ENCODE measurements at places on chromosomes 11 and 22. TPM values are rescaled to one million over a fixed set of nuclear protein-coding genes. Genes with fewer than 3 reads are reported as not detected.

DNA sequence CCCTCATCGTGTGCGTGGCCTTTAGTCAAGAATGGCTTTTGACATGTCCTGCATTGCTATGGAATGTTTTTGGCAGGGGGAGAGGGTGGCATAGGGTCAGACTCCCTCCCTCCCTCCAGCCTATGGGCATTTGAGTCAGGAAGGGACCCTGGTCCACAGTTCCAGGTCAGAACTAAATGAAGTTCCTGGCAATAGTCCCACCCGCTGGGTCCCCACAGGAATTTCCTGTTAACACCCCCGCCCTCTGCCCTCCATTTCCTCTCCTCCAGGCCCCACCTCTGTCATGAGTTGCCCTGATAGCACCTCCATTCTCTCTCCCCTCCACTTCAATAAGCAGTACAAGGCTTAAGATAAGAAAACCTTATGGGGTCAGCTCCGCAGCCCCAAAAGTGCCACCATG lies 40.8 kb upstream of the LMO2 start:
- DNase-seq = no peak

DNA sequence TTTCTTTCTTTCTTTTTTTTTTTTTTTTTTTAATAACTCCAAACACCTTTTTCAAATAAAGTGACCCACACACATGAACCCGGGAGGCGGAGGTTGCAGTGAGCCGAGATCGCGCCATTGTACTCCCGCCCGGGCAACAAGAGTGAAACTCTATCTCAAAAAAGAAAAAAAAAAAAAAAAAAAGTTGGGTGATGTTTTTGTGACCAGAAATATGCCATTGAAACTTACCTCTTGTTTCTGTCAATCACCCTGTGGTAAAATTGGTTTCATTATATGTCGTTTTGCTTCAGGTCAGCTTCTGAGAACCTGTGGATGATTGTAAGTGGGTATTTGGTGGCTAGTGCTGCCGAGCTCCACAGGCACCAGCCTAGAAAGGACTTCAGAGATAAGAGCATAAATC lies 238.8 kb downstream of the TBC1D22A start:
- DNase-seq = no peak

DNA sequence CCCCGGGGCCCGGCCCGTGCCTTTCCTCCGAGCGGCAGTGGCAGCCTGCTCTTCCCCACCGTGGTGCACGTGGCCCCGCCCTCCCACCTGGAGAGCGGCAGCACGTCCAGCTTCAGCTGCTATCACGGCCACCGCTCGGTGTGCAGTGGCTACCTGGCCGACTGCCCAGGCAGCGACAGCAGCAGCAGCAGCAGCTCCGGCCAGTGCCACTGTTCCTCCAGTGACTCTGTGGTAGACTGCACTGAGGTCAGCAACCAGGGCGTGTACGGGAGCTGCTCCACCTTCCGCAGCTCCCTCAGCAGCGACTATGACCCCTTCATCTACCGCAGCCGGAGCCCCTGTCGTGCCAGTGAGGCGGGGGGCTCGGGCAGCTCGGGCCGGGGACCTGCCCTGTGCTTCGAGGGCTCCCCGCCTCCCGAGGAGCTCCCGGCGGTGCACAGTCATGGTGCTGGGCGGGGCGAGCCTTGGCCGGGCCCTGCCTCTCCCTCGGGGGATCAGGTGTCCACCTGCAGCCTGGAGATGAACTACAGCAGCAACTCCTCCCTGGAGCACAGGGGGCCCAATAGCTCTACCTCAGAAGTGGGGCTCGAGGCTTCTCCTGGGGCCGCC lies 11.9 kb downstream of the C22orf31 start:
- DNase-seq = no peak

GRCh38 chr22:30187529-30188407 lies 58.8 kb downstream of the LIF start:
- no peak for DNase-seq

DNA sequence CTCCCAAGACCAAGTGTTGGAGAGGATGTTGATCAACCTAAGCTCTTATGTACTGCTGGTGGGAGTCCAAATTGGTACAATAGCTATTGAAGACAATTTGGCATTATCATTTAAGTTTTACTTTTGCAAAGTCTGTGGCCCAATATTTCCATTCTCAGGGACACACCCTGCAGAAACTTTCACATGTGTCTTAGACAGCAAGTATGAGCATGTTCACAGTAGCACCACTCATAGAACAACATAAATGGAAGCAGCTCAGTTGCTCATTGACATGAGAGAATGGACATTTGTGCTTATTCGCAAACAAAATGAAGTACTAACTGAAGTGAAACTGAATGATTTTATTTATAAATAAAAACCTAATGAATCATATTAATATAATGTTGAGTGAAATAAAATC lies 135.5 kb downstream of the NOX4 start:
- DNase-seq = no peak

DNA sequence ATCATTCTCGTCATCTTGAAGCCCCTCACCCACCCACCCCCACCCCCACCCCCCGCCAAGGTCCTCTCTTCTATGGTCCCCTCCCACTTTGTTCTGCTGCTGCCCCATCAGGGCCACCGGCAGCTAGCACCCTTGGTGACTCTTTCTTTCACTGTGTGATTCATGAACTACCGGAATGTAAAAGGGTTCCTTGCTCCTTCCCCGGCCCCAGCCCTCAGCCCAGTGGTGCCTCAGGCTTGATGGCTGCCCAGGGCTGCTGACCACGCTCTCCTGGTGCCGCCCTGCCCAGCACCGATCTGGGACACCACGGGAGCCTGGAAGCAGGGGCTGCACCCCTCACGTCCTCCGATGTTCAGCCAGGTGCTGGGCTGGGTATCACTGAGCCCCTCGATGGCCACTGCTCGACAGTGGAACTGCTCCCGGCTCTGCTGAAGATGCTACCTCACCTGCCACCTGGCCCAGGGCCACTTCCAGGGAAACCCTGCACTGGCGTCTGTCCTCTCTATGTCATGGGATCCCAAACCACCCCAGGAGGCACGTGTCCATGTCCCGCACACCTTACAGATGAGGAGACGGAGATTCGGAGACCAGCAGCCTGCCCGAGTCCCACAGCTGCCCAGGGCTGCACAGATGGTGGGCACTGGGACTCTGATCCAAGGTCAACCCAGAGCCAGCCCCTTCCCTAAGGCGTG lies 39.7 kb downstream of the IGLL5 start:
- DNase-seq = no peak

- no peak for DNase-seq
Observed at GRCh38 chr22:43627485-43628213, 184.5 kb downstream of the EFCAB6 start.

DNA sequence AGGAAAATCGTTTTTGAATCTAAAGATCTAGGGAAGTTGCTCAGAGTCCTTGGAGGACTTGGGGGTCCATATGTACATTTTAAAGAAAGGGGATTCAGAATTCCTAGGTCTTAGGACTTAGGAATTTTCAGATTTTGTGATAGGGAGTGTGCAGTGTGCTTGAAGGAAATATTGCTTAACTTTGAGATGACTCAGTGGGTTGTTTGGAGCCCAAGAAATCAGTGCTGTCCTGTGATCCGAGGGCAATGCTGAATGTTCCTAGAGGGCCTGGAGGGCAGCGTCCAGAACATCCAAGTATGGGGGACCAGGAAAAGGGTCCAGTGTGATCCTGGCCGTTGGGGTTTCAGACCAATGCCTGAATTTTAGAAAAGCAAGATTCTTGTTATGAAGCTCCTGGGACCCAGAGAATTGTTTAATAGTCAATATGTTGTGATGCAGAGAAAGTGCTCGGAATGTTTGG lies 3.1 kb upstream of the IGF2 start:
- no peak for DNase-seq

DNA sequence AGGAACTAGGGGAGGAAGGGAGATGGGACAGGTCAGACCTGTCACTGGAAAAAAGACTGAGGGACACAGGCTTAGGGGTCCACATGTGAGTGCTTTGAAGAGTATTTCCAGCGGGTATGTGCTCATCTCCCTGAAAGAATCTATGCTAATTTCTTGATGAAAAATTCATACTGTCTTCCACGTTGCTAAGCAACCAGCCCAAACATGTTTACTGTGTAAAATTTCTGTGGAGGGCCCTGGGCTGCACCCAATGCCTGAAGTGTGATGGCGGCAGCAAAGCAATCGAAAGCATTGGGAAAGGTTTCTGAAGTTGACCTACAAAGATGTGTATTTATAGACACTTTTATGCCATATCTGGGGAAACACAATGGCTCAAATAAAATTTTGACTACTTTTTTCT lies 7.4 kb downstream of the SYT13 start:
- no peak for DNase-seq

- DNase-seq = no peak
Observed at GRCh38 chr11:28636033-28636432, 527.8 kb downstream of the METTL15 start.

GRCh38 chr22:39690881-39691605 lies 120.5 kb downstream of the CACNA1I start:
- no peak for DNase-seq

- no peak for DNase-seq
Observed at GRCh38 chr22:39135092-39135896, 17.2 kb downstream of the CBX7 start.

Gene GP1BB
- 1.6 TPM for total RNA-seq

Gene TPBGL
- total RNA-seq = not detected

Gene GLB1L2
- 1.5 TPM for total RNA-seq

Gene KCNK7
- total RNA-seq = 0.63 TPM

Gene OR2D2
- total RNA-seq = 0.53 TPM

Gene IGLL5
- 0.69 TPM for total RNA-seq

Gene CCND1
- 78.8 TPM for total RNA-seq
